ENCODE measurements at places on chromosomes 5 and 9.

GRCh38 chr5:149018909-149019443, 43.9 kb downstream of the SH3TC2 start:
- DNase-seq = no peak

GRCh38 chr5:142186857-142187594, 78.4 kb downstream of the NDFIP1 start:
- DNase-seq = no peak

DNA sequence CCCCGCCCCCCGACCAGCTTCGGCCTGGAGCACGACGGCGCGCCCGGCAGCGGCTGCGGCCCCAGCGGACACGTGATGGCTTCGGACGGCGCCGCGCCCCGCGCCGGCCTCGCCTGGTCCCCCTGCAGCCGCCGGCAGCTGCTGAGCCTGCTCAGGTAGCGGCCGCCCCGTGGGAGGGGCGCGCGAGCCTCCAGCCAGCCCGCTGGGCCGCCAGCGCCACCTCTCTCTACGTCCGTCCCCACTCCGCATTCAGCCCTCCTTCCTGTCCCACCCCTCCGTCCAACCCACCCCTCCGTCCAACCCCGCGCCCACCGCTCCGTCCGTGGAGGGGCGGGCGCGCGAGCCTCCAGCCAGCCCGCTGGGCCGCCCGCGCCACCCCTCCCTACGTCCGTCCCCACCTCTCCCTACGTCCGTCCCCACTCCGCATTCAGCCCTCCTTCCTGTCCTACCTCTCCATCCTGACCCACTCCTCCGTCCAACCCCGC, 6.5 kb downstream of the ADAMTS13 start:
- no peak for DNase-seq

GRCh38 chr5:72598401-72599064, 91.3 kb upstream of the ZNF366 start:
- DNase-seq = no peak

- DNase-seq = no peak
These were observed 424.7 kb downstream of the RAB3C start for GRCh38 chr5:59007460-59008063.

GRCh38 chr5:17398431-17398830, 99.6 kb upstream of the TAF11L2 start:
- DNase-seq = peak; percentile 85

DNA sequence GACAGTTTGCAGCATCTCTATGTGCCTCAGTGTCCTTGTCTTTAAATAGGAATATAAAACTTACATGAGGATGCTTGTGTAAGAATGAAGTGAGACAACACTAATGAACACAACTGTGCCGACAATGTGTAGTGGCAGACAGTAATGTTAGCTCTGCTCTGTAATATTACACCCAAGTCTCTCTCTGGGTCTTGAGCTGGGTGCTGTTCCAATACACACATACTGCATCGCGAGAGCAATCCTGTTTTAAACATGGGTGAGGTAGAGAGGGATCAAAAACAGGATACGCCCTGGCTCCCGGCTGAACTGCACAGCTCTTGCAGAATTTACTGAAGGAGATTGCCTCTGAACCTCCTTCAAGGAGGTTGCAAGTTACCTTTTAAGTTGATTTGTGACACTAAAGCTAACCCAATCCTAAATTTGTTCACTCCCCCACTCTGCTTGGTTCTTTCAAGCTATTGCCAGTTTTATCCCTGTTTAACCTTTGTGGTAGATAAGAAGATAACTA, 155.2 kb upstream of the ISL1 start:
- DNase-seq = no peak

DNA sequence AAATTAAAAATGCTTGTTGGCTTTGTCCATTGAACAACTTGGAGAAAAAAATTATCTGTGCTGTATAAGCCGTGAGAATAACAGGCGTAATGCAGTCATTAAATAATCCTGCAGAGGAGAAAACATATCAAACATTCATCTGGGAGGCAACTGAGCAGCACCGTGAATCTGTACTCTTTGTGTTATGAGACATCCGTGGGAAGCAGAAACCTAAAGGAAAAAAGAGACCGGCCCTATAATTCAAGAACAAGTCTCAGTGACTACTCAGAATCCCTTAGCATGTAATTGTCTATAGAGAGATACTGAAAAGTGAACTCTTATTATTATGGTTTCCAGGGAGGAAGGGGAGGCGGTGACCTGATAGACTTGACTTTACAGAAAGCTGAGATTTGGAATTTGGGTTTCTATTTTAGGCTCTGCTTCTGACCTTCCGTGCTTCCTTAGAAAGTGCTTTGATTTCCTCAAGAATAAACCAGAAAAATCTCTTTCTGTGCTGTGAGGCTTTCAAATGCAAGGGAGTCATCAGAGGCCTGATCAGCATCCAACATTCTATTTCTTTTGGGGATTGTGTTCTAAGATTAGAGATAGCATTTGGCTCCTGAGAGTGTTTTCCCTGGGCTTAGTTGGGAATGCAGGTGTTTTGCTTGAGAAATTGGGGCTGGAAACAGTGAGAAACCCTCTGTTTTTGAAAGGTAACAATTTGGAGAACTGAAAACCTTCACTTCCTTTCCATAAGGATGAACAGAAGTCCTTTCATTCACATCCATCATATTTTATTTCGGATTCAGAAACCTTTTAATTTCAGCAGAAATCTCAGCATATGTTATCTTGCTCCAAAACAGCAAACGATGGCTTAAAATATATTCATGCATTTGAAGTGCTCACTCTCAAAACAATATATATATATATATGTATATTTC, 296.7 kb downstream of the CSNK1G3 start:
- DNase-seq = no peak

GRCh38 chr5:151597749-151598148, 6.6 kb upstream of the FAT2 start:
- DNase-seq = no peak

DNA sequence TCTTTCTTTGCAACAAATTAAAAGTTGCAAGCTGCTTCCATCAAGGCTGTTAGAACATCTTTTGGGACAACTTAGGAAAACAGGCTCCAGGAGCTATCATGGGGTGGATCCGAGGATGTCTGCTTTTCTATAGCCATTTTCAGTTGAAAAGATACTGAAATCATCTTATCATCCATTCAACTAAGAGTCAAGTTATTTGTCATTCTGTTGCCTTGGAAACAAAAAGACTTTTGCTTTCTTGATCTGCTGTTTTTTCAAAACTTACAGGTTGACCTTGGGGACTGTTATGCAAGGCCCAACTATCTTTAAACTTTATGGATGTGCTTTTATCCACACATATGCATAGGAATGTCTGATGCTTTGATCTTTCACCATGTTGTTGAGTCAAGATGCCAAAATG, 545.3 kb upstream of the DAP start:
- DNase-seq = no peak

DNA sequence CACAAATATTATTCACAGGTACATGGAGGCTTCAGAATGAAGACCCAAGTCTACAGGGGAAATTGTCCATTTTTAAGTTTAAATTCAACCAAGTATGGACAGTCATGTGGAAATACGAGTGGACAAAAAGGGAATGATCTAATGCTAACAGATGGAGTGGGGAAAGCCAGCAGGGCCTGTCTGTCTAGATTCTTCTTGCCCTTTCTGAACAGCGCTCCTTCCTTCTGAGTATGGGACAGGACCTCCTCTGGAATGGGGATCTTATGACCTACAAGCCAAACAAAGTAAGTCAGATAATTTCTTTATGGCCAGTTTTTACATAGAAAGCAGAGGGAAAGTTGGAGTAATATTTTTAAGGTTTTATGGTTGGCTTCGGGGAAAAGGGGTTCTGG, 119.8 kb upstream of the NEK6 start:
- DNase-seq = no peak

GRCh38 chr9:137492464-137493363, 33.6 kb upstream of the NSMF start:
- no peak for DNase-seq

DNA sequence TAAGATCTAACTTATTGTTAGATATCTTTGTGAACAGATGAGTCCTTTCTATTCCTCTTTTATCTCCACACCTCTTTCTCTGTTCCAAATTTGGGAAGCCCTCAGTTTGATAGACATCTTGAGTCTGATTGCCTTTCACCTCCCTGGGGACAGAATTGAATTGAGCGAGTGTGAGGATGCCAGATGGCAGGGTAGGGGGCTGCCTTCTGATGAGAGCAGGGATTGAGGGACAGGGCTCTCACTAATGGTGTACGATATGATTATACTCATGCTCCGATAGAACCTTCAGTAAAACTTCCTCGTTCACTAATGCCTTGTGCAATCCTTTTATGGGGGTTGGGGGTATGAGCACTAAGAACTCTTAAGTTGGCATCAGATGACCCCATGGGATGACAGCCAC, 172.1 kb upstream of the DAP start:
- DNase-seq = no peak

DNA sequence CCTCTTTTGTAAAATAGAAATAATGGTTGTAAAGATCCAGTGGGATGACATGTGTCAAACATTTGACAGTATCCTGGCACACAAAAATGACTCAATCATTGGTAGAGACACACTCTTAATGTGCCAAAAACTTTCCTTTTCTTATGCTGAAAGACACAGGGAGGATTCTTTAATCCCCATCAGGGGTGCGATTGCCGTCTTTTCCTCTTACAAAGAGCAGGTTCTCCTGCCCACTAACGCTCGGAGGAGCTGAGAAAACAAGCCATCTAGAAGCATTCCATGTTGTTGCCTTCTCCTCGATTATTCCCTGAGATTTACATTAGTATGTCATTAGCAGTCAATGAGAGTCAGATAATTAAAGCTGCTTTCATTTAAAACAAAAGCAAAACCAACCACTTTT, 342.6 kb upstream of the CCNH start:
- no peak for DNase-seq

- no peak for DNase-seq
These were observed 1808.8 kb upstream of the ACO1 start for GRCh38 chr9:30575691-30576090.

DNA sequence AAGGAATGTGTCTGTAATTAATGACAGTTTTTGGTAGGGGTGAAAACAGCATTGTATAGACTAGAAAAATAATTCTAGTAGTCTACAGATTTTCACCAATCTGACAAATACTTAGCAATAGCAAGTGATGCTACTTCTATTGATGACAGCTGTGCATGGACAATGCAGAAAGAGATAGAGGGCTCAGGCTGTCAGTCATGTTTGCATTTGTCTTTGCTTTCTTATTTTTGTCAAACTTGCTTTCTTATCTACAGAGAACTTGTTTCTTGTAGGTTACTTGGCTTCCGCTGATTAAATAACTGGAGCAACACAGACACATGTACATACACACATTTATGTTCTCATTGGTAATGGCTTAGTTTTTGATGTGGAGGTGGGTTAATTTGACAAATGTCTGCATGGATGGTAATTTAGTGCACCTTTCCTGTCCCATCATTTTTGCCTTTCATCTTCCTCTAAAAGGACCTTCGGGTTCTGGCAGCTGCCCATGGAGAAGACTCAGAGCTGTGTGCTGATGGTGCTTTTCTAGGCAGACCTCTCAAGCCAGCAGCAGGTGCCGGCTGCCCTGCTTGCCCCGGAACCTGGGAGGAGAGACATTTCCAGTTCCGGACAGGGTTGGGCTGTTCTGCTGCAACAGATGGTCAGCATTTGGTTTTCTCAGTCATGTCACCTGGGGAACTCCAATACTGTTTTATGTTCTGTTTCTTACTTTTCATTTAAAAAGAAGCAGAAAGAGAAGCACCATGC, 28.8 kb downstream of the CAMK4 start:
- DNase-seq = no peak

GRCh38 chr5:137310051-137310730, 188.9 kb downstream of the SPOCK1 start:
- DNase-seq = peak; percentile 78

GRCh38 chr5:114387433-114387832, 25.6 kb downstream of the KCNN2 start:
- no peak for DNase-seq

GRCh38 chr9:116647515-116647809, 39.6 kb upstream of the TRIM32 start:
- DNase-seq = no peak

DNA sequence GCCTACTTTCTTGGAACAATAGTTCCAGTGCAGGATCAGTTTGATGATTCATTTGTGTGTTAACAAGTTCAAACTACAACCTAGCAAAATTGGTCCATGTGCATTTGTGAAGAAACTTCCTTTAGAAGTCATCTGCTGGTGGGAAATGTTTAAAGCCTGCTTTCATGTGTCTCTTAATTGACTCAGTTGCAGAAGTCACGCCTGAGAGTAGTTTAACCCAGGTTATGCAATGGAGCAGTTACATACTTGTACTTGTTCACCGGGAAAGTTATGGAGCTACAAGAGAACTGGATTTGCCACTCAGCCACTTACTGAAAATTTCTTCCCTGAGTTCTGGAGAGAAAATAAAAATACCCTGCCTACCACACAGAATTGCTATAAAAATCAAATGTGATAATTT, 1397.8 kb downstream of the PTPRD start:
- DNase-seq = no peak

DNA sequence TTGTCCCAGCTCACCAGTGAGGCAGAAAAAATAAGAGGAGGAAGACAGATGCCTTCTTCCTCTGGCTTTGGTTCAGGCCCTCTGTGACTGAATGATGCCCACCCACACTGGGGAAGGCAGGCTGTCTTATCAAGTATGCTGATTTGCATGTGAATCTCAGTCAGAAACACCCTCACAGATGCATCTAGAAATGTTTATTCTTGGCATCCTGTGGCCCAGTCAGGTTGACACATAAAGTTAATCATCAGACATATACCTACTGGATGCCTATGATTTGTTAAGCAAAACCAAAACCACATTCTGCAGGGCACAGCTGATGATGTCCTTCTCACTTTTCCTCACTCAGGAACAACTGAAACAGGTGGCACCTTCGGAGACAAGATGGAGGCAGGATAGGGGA, 243.4 kb upstream of the KCNN2 start:
- no peak for DNase-seq

GRCh38 chr5:120304663-120305062, 159.4 kb upstream of the PRR16 start:
- no peak for DNase-seq

DNA sequence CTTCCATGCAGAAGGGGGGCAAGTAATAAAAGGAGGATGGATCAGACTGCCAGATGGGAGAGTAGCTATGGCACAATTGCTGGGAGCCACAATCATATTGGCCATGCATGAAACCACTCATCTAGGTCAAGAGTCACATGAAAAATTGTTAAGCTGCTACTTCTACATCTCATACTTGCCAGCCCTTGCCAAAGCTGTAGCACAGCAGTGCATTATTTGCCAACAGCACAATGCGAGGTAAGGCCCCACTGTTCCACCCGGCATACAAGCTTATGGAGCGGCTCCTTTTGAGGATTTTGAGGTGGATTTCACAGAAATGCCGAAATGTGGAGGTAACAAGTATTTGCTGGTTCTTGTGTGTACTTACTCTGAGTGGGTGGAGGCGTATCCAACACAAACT, 109.9 kb upstream of the EPB41L4A start:
- DNase-seq = no peak

- no peak for DNase-seq
These were observed 80.0 kb upstream of the PUM3 start for GRCh38 chr9:2923766-2924379.

DNA sequence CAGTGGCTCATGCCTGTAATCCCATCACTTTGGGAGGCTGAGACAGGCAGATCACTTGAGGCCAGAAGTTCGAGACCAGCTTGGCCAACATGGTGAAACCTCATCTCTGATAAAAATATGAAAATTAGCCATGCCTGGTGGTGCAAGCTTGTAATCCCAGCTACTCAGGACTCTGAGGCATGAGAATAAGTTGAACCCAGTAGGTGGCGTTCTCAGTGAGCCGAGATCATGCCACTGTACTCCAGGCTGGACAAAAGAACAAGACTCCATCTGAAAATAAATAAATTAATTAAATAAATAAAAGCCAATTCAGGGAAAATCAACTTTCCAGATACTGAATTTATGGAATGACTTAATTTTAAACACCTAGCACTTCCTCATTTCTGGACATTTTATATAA, 1722.1 kb downstream of the MAT2B start:
- no peak for DNase-seq

All from AG04450 (cell line).